ENCODE measurements at places on chromosomes 16 and 17.

DNA sequence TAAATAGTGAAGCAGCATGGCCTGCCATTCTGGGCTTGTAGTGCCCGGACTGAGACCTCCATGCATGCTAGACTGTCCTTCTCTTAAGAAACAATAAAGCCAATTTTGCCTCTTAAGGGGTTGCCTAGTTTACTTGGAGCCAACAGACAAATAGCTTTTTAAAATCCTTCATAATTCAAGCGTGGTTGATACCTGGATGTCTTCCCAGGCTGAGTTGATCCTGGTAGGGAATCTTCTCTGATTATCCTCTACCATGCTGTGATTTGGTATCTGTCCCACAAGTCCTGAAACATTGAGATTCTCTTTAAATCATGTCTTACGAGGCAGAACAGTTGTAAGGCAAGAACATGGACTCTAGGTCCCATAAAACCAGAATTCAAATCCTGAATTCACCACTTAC, 359.6 kb upstream of the CCL2 start:
- DNase-seq: no peak

- DNase-seq: peak; percentile 47
Observed at GRCh38 chr17:39634384-39634871, 2.5 kb upstream of the STARD3 start.

- DNase-seq: no peak
Observed at GRCh38 chr16:65783709-65784474, 582.6 kb upstream of the CDH5 start.

- no peak for DNase-seq
Observed at GRCh38 chr17:78498848-78499247, 78.3 kb downstream of the DNAH17 start.

GRCh38 chr16:22736791-22737190, 77.2 kb upstream of the HS3ST2 start:
- no peak for DNase-seq

- DNase-seq: no peak
Observed at GRCh38 chr16:50677351-50677750, 3.8 kb downstream of the SNX20 start.

DNA sequence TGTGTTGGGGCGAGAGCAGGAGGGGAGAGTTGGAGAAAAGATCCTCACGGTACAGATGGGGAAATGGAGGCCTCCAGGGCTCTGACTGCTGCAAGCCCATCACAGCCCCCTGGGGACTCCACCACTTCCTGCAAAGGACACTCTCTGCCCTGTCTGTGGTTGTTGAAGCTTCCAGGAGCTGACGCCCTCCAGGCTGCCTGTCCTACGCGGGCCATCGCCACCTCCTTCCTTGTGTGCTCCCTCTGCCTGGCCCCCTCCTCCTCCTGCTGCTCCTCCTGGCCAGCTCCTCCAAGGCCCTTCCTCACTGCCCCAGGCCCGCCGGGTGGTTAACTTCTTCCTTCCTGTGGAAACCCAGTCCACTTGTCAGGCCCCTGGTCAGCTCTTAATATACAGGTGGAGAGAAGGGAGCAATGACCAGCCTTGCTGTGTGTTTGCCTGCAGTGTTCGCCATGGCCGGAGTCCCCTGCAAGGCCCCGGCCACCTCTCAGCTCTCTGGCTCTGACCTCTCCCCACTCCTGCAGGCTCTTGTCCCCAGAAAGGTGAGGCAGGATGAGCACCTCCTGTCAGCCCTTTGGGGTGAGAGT, 18.4 kb upstream of the STAC2 start:
- DNase-seq: no peak

- no peak for DNase-seq
Observed at GRCh38 chr17:61486135-61487120, 34.2 kb downstream of the TBX4 start.

DNA sequence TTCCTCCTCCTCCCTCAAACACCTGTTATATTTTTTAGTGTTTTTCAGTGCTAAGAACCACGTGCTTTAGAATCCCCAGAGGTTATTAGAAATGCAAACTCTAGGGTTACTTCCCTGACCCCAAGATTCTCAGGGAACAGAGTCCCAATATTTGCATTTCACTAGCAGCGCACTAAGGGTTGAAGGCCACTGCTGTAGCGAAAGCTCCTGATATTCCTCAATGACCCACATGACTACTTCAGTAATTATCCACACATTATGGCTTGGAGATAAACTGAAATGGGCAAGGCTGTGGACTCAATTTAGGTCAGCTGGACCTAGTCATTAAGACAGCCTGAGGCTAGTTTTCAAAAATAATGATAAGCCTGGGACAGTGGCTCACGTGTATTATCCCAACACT, 78.5 kb upstream of the BCAR1 start:
- DNase-seq: no peak

DNA sequence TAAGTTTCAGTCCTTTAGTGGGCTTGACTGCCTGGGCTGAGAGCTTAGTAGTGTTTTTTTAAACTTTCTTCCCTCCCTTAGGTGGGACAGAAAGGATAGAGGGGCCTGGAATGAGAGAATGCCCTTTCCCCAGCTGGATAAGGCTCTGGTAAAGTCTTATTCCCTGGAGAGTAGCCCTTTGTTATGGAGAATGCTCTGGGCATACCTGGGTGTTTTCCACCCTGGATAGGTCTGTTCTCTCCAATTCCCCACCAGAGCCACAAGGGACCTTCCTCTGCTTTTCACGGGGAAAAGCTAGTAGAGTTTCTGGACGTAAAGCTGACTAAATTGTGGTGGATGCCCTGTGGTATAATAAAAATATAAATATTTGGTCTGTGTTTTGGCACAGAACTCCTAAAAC, 164.1 kb downstream of the HS3ST4 start:
- DNase-seq: no peak

DNA sequence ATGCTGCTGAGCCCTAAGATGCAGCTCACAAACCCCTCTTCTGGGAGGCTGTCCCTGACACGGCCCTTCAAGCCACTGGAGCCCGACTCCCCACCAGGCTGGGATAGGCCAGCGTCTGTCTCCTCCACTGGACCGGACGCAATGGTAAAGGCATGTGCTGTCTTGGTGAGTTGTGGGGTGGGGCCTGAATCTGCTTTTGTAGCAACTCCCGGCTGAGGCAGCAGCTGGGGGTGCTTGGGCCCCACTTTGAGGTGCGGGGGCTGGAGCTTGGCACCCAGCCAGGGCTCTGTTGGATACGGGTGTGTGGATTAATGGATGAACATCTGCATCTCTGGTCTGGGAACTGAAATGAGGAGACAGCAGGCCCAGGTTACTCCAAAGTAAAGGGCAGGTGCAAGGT, 3.5 kb upstream of the NLRC3 start:
- no peak for DNase-seq

DNA sequence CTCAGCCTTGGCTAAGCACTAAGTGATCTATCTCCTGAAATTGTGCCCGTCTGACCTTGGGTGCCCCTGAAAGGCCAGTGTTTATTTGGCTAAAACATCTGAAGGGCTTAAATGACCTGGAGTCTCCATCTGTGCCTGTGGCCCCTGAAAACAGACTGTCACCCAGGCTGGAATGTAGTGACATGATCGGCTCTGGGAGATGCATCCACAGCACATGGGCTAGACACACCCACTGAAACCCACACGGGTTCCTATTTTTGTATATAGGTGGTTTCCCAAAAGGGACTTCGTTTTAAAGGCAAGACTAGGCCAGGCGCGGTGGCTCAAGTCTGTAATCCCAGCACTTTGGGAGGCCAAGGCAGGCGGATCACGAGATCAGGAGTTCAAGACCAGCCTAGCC, 13.5 kb downstream of the CEP295NL start:
- DNase-seq: no peak
